T-helper 2 cell treated with Interferon-gamma antibody and Interleukin-4, amounts not matched to agents 5 μg/mL and 100 μg/mL, for 36 hours (primary cell): ENCODE measurements at places on chromosomes 16 and 17.
A peak's percentile ranks its signal among the peaks of the same experiment; 100 is the strongest.

GRCh38 chr17:74860872-74861661, 1.4 kb upstream of the GRIN2C start:
- peaks cover 13% of the 10 kb centered on the region for H3K36me3 ChIP-seq
- H3K27me3 ChIP-seq = peaks cover 50% of the 10 kb centered on the region
- no peak overlapping the region for H3K4me3 ChIP-seq
- H3K27ac ChIP-seq = no peak overlapping the region
- no peak for DNase-seq
- H3K4me1 ChIP-seq = peaks cover 8% of the 10 kb centered on the region

GRCh38 chr17:17147821-17148220, 58.3 kb downstream of the PLD6 start:
- no peak for DNase-seq
- no peaks in the 10 kb centered on the region for H3K27me3 ChIP-seq
- peaks cover 16% of the 10 kb centered on the region for H3K4me1 ChIP-seq
- H3K4me3 ChIP-seq = no peak overlapping the region

GRCh38 chr16:13478991-13479390, 441.0 kb upstream of the ERCC4 start:
- H3K36me3 ChIP-seq = no peaks in the 10 kb centered on the region
- H3K27me3 ChIP-seq = no peaks in the 10 kb centered on the region
- H3K4me1 ChIP-seq = no peaks in the 10 kb centered on the region
- no peak overlapping the region for H3K27ac ChIP-seq
- no peak for DNase-seq

GRCh38 chr17:66123163-66123562, 68.8 kb downstream of the CEP112 start:
- H3K36me3 ChIP-seq = no peaks in the 10 kb centered on the region
- H3K4me3 ChIP-seq = no peak overlapping the region
- H3K27ac ChIP-seq = no peak overlapping the region
- H3K27me3 ChIP-seq = peaks cover 9% of the 10 kb centered on the region

DNA sequence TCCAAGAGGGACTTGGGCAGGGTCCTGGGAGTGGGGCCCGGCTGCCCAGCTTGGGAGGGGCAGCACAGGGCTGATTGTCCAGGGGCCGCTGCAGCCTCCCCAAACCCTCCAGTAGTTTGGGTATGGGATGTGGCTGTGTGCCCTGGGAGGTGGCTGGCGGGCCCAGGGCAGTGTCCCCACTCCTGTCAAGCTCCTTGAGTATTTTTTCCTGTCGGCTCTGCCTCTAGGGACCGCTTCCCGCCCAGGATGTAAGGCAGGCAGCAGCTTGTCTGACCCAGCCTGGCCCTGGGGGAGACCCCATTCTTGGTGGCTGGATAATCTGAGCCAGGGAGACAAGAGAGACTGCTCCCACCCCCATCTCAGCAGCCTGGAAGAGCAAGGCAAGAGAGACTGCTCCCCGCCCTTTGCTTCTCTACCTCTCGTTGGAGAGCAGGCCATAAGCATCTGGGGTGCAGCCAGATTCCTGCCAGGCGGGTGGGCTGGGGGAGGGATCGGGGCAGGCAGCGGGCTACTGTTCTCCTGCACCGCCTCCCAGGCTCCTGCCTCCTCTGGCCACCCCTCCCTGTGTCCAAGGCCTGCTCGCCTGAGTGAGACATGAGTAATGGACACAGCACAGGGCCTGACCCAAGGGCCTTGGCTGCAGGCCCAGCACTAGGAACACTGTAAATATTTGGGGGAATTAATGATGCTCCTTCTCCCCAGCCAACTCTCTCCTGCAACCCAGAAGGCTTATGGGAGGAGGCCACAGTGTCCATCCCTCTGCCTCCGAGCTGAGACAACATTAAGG, 18.4 kb upstream of the ITGA3 start:
- H3K4me1 ChIP-seq = no peaks in the 10 kb centered on the region
- H3K36me3 ChIP-seq = no peaks in the 10 kb centered on the region
- H3K4me3 ChIP-seq = no peak overlapping the region
- peaks cover 7% of the 10 kb centered on the region for H3K27me3 ChIP-seq
- DNase-seq = no peak

- DNase-seq = no peak
- no peak overlapping the region for H3K4me3 ChIP-seq
- H3K36me3 ChIP-seq = no peaks in the 10 kb centered on the region
- peaks cover 4% of the 10 kb centered on the region for H3K4me1 ChIP-seq
Observed at GRCh38 chr17:7190276-7190917, 11.2 kb upstream of the ASGR1 start.

- peaks cover 57% of the 10 kb centered on the region for H3K36me3 ChIP-seq
- H3K4me1 ChIP-seq = no peaks in the 10 kb centered on the region
- H3K27me3 ChIP-seq = no peaks in the 10 kb centered on the region
- H3K4me3 ChIP-seq = no peak overlapping the region
- no peak overlapping the region for H3K27ac ChIP-seq
- DNase-seq = no peak
Observed at GRCh38 chr16:46606231-46606630, 14.9 kb downstream of the SHCBP1 start.

- peaks cover 36% of the 10 kb centered on the region for H3K36me3 ChIP-seq
- H3K27ac ChIP-seq = peak overlapping the region; percentile 99
- peak overlapping the region; percentile 88 for H3K4me3 ChIP-seq
Observed at GRCh38 chr16:3282103-3282729, 1.1 kb upstream of the ZNF263 start.
